Activated T-helper 1 cell treated with anti-CD3 and anti-CD28 coated beads, Interleukin-2, amount 50 U/mL, for 16 hours (primary cell): ENCODE measurements at places on chromosomes 4 and X.

DNA sequence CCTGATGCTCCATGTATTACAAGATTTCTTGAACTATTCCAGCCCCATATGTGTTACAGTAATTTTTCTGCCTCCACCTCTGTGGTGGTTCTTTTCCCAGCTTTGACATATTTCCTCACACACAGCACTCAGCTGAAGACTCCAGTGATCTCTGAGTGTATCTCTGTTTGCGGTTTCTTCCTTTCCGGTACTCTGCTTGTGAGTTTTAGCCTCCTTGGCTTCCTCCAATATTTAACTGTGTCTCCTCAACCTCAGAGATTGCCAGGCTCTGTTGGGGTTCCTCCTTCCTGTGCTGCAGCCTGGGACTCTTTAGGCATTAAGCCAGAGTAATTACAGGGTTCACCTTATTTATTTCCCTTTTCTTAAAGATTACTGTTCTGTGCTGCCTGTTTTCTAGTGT, 73.2 kb downstream of the NFKB1 start:
- DNase-seq: no peak

- no peak for DNase-seq
These were observed 678.1 kb downstream of the FAT4 start for GRCh38 chr4:125992891-125993290.

- DNase-seq: no peak
These were observed 11.2 kb upstream of the MID1 start for GRCh38 chrX:10631416-10632145.

- DNase-seq: no peak
These were observed 76.2 kb downstream of the SEL1L3 start for GRCh38 chr4:25786497-25787065.

- DNase-seq: no peak
These were observed 90.6 kb downstream of the MID1IP1 start for GRCh38 chrX:38891641-38892413.

GRCh38 chrX:119763181-119763580, 4.8 kb downstream of the SOWAHD start:
- no peak for DNase-seq

DNA sequence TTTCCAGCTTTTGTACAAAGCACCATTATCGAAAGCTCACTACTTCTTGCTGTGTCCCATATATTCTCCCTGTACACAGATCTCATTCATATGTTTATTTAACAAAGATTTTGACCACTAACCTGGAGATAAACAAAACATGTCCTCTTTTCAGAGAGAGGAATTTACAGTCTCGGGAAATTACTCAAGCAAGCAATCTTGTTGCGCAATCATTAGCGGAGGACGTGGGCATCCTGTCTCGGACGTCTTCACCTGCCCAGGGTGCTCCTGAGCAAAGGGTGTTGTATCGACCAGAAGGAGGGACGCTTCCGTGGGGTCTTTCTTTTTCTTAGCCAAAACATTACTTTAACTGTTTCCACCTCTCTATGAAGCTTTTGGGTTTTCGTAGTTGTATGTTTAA, 66.5 kb upstream of the CLCN4 start:
- no peak for DNase-seq

- DNase-seq: no peak
These were observed 325.6 kb downstream of the CAMK2D start for GRCh38 chr4:113435893-113436292.

DNA sequence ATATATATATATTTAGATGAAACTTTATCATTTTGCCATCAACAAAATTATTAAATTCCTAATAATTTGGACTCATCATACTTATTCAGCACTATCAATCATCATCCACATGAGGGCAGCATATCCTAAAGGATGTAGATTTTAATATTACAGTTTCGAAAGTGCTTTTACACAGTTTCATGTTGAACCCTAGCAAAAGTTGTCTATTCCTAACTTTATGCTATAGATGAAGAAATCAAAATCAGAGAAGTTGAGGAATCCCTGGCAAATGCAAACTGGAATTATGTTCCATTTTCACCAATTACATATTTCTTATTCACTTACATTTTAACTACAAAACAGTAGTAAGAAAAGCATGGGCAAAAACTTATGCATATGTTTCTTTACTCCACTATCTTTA, 36.6 kb upstream of the UGT2A1 start:
- DNase-seq: no peak

DNA sequence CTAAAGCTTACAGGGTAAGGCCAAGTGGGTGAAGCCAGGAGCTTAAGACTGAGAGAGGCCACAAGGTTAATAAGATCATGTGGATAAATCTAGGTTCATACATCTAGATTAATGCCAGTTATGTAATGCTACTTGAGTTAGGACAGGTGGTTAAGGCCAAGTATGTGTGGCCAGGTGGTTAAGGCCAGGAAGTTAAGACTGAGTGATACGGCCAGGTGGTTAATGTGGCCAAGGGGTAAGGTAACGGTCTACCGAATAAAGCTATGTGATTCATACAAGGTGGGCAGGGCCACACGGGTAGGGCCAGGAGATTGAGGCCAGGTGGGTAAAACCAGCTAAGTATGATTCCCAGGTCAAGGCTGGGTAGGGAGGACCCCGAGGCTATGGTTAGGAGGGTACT, 223.0 kb downstream of the TACR3 start:
- DNase-seq: no peak

- no peak for DNase-seq
These were observed 302.4 kb upstream of the EMCN start for GRCh38 chr4:100820249-100820648.

DNA sequence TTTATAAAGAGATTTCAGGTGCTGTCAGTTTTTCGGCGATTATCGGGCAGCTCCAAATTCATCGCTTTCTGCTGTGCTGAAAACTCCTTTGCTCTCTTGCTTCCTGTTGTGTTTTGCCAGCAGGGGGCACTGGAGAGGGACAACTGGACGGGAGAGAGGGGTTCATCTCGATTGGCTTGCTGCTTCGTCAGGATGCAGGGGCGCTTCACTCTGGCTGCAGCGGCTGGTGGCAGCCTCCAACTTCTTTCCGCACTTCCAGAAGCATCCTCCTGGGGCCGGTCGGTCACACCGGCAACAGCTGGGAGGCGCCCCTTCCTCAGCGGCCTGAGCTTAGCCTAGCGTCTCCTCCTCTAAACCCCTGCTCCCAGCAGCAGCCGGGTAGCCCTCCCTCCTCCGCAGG, 29.5 kb downstream of the MSL3 start:
- peak; percentile 54 for DNase-seq

- DNase-seq: no peak
These were observed 311.5 kb downstream of the IL1RAPL2 start for GRCh38 chrX:104877504-104877903.

DNA sequence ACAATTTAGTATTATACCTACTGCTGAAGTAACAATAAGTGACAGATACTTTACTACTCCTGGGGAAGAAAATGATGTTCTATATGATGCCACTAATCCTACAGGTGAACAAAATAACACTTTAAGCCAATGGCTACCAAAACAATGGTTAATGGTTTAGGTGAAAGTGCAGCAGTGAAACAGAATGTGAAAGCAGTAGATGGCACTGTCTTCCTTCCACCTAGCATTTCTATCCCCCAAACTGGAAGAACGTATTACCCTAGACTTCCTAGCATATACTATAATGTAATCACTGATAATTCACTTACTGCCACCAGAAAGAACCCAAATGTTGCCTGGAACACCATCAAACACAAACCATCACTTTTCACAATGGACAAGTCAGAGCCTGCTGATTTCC, 18.9 kb upstream of the CABS1 start:
- DNase-seq: no peak

DNA sequence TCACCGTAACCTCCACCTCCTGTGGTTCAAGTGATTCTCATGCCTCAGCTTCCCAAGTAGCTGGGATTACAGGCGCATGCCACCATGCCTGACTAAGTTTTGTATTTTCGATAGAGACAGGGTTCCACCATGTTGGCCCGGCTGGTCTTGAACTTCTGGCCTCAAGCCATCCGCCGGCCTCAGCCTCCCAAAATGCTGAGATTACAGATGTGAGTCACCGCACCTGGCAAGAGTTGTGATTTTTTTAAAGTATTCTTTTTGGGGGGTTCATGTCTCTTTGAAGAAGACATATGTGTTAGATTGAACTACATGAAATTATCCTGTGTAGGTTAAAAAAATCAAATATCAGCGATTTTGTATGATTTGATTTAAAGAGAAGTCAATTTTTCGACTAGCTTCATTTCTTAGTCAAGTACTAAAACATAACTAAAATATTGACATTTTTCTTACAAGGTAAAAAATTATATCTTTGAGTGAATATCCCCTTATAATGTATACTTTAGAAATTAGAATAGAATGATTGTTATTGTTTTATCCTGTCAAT, 60.3 kb upstream of the ANTXR2 start:
- no peak for DNase-seq

DNA sequence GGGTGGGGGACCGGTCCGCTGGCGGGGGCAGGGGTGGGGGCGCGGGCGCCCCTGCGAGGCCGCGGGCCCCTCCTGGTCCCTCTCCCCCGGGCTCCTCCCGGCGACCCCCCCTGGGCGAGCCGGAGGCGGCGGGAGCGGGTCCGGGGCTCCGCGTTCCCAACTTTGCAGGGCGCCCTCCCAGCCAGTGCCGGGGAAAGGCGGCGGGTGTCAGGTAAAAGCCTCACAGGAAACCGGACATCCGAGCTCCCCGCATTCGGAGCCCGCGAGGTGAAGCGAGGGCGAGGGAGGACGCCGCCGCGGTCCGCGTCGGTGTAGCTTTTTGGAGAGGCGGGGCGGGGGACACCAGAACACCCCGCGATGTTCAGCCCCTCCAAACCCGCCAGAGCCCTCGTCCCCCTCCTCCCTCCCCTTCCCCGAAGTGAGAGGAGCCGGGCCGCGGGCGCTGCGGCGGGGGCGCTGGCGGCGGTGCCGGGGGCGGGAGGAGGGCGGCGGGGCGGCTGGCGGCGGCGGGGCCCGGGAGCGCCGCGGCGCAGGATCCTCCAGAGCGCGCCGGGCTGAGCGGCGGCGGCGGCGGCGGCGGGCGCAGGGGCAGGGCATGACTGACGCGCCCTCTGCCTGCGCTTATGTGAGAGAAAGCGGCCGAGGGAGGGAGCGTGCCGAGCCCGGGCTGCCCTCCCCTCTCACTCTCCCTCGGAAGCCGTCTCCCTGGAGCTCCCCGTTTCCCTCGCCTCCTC, at the start of gene VEGFC:
Gene VEGFC, minus strand, starts transcription at position 597 of the 734 bp plus-strand sequence. CDS start 611 bp downstream, outside the sequence.
- no peak for DNase-seq

DNA sequence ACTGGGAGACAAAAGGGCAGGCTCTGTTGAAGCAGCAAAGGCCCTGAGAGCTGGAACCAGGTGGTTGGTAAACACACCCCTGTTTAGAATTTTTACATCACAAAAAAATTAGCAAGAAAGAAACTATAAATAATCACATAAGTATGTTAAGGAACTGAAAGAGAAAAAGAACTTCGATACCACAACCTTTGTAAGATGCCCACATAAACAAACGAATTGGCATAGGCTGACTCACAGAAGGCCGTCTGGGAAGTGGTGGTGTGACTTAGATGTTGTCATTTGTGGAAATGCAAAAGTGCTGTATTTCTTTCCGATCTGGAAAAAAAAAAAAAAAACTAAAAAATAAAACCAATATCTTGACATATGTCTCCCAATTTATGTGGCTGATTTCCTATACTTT, 235.1 kb downstream of the USP46 start:
- no peak for DNase-seq

GRCh38 chrX:38326086-38326485, 1.2 kb downstream of the RPGR start:
- DNase-seq: no peak

GRCh38 chr4:96312046-96312685, 472.3 kb downstream of the PDHA2 start:
- DNase-seq: no peak

DNA sequence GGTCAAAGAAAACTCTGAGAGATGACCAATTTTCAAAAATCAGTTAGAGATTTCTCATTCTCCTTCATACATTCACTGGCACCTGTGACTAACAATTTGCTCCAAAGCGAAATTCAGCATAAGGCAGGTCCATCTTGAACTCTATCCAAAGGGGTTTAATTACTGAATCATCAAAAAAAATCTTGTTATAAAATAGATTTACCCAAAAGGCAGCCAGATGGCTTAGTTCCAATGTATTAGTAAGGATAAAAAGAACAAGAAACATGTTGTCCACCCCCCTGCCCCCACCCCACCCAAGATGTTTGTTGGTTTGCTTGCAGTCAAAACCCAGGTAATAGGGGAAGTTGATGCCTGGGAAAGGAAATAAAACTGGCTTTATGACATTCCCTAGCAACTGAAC, 200.3 kb downstream of the ANTXR2 start:
- DNase-seq: no peak

- no peak for DNase-seq
These were observed 20.7 kb downstream of the PSAPL1 start for GRCh38 chr4:7414046-7414445.

- no peak for DNase-seq
These were observed 439.5 kb downstream of the NAF1 start for GRCh38 chr4:162727232-162727631.

GRCh38 chrX:3271834-3272186, 74.6 kb downstream of the MXRA5 start:
- DNase-seq: no peak

DNA sequence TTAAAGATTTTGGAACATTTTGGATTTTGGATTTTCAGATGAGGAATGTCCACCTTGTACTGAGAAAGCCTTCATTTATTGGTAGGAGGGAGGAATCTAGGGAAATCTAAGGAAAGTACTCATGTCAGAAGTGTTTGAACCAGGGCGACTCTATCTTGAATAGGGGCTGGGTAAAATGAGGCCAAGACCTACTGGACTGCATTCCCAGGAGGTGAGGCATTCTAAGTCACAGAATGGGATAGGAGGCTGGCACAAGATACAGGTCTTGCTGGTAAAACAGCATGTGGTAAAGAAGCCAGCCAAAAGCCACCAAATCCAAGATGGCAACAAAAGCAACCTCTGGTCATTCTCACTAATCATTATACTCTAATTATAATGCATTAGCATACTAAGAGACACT, 118.9 kb downstream of the MXRA5 start:
- DNase-seq: no peak

DNA sequence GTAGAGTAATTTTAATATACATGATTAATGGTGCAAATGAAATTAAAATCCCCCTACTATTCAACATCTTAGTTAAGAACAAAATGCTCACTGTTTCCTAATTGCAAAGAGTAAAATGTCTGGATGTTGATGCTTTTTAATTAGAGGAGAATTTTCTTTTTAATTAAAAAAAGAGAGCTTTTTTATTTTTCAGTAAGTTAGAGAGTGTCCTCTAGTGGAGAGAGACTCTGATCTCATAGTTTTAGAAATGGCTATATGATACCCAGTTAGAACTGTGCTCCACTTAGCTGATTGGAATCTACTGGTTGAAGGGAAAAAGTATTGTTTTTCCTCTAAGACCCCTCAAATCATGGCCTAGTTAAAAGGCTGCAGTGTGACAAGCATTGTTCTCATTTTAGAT, 312.0 kb upstream of the MAGEB2 start:
- DNase-seq: no peak

GRCh38 chr4:89837993-89838390, 1.0 kb upstream of the SNCA start:
- DNase-seq: no peak

DNA sequence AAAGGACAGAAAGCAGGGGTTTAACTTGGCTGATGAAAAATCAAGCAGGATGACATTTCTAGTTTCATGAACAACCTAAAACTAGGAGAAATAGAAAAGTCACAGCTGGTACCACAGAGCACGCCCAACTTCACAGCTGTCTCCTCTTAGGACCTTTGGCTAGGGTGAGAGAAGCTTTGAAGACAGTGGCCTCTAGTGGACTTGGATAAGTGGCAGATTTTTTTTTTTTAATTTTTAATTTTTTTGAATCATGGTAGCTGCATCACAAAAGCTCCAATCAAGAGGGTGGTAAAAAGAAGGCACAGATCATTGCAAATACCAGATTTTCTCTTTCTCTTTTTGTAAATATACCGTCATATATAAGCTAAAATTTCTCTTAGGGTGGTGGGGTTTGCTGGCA, 20.2 kb upstream of the MAP3K15 start:
- DNase-seq: no peak
